ENCODE measurements at places on chromosomes 5 and 9.

- no peak for DNase-seq
Observed at GRCh38 chr5:44862808-44863207, 54.1 kb downstream of the MRPS30 start.

DNA sequence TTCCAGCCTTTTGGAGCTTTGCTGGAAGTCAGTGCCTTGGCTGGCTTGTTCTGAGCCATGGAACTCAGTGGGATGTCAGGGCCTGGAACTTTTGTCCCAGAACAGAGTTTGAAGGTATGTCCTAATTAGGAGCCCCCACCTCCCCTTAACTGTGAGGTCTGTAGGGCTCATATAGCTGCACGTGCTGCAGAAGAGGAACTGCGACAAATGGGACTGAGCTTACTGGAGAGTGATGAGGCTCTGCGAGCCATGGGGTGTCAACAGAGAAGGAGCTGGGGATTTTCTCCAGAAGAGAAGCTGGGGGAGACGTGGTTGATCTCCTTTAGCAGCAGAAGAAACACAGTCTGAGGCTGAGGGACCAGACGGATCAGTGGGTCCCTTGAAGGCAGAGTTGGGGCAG is 10.9 kb downstream of the TMEM8B start:
- DNase-seq: no peak

GRCh38 chr5:113495422-113495841 is 7.2 kb upstream of the MCC start:
- no peak for DNase-seq

GRCh38 chr9:78858266-78858665 is 561.3 kb downstream of the PSAT1 start:
- DNase-seq: no peak

DNA sequence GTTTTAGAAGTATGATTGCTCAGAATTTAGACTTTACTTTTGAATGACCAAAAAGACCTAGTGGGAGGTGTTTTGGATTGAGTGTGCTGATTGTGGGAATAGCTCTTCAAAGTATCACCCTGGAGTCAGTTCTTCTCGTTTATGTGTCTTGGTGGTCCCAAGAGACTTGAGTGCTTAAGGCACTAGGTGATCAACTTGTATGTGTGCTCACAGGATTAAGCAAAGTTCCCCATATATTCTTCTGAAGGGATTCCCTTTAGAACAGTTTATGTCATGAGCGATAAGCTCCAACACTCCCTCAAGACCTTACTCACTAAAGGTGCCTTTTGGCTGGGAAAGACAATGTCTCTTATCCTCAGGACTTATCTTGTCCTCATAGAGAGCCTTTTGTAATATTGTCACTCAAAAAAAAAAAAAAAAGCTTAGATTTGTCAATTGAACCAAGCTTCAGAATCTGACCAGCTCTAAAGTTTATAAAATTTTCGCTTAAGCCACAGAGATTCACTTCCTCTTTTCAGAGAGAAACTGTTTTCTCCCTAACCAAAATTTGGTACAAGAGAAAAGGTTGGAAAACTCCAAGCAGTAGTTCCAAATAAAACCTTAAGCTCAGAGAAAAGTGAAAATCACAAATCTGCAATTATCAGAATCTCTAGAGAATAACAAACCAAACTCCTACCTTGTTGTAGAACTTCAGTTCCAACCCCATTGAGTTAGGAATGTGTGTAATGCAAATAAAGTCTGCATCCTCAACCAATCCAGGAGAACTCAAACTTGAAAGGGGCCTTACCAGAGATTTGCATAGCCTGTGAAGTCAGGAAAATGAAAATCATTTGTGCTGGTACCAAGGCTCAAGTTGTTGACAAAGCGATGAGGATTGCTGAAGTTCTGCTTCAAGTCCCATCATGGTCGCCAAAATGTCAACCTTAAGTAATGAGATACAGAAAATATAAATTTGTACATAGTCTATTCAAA is 40.0 kb upstream of the PDZD2 start:
- DNase-seq: no peak
